ENCODE measurements at places on chromosomes 5 and 9. TPM values are rescaled to one million over a fixed set of nuclear protein-coding genes. Genes with fewer than 3 reads are reported as not detected.

Gene ZBTB6
- total RNA-seq: 5.1 TPM

Gene SLIT3
- 180 TPM for total RNA-seq

Gene DMRTA1
- under 0.01 TPM for total RNA-seq

Gene PCDHGA6
- 10.2 TPM for total RNA-seq

Gene GABRA1
- not detected for total RNA-seq

Gene INSL4
- total RNA-seq: not detected

Gene HMCN2
- 0.06 TPM for total RNA-seq

Gene CAMK2A
- not detected for total RNA-seq

Gene NMUR2
- total RNA-seq: not detected

Gene MYMK
- not detected for total RNA-seq

Gene CDX1
- total RNA-seq: not detected

Gene TJP2
- total RNA-seq: 57.1 TPM

Gene SPINK13
- total RNA-seq: 6.4 TPM

Gene CDH6
- total RNA-seq: 1.5 TPM

Gene CBY3
- not detected for total RNA-seq

Gene PCDHGB7
- 19.9 TPM for total RNA-seq

Gene CMYA5
- total RNA-seq: 0.25 TPM

Gene PCDHGA9
- 5.3 TPM for total RNA-seq

Gene AGXT2
- total RNA-seq: not detected

Gene MYOZ3
- 2.0 TPM for total RNA-seq

Gene SPINK4
- total RNA-seq: not detected

Gene SLC6A7
- total RNA-seq: not detected

Gene ESM1
- total RNA-seq: 0.25 TPM

Gene GPSM1
- 24.2 TPM for total RNA-seq

Gene CHMP5
- total RNA-seq: 51.4 TPM

Gene EFNA5
- total RNA-seq: 4.6 TPM

Gene ACOT12
- not detected for total RNA-seq

Gene TPPP
- total RNA-seq: 0.06 TPM

Gene ANKRD34B
- not detected for total RNA-seq

Gene PLAC8L1
- not detected for total RNA-seq

Gene BAAT
- total RNA-seq: 0.06 TPM

Gene ADAMTS2
- 112 TPM for total RNA-seq

Gene SMIM33
- total RNA-seq: not detected

Gene CEL
- total RNA-seq: 0.10 TPM

Gene STC2
- 161 TPM for total RNA-seq

Gene FAM81B
- total RNA-seq: not detected

Gene PCDHA10
- total RNA-seq: 0.59 TPM

Gene CARD9
- total RNA-seq: 0.88 TPM

Gene PLEKHG4B
- total RNA-seq: not detected

Gene SYK
- not detected for total RNA-seq

Gene LRRC19
- total RNA-seq: not detected

Data from cardiac ventricle fibroblast (primary cell).